Upper lobe of right lung (tissue), 1 donor: ENCODE measurements at places on chromosomes 2 and 18. TPM values are rescaled to one million over a fixed set of nuclear protein-coding genes. Genes with fewer than 3 reads are reported as not detected.

DNA sequence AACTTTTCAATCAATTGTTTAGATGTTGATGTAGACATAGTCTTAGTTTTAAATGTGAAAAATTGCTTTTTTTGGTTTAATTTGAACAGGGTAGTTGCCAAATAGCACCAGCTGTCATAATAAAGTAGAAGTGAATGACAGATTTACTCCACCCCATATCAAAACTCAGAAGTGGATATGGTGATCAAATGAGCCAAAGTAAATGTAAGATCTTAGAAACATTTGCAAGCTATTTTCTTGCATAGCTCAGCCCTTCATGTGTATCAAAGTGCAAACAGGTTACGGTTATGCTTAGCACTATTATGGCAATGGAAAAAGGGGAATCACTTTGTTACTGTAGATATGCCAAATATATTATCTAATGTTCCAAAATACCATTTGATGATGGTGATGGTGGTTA lies 540.9 kb upstream of the NRP2 start:
- no peaks in the 10 kb centered on the region for H3K36me3 ChIP-seq
- no peaks in the 10 kb centered on the region for H3K27me3 ChIP-seq
- no peak overlapping the region for H3K4me3 ChIP-seq
- no peak for DNase-seq
- no peaks in the 10 kb centered on the region for H3K4me1 ChIP-seq
- no peak overlapping the region for H3K27ac ChIP-seq

SERPINB13 gene
- not detected for total RNA-seq

GRCh38 chr18:79754022-79754761 lies 43.5 kb upstream of the KCNG2 start:
- no peak overlapping the region for H3K27ac ChIP-seq
- peaks cover 25% of the 10 kb centered on the region for H3K36me3 ChIP-seq
- H3K27me3 ChIP-seq = no peaks in the 10 kb centered on the region
- H3K4me1 ChIP-seq = no peaks in the 10 kb centered on the region

GALNT3 gene
- total RNA-seq = 25.8 TPM

- no peaks in the 10 kb centered on the region for H3K36me3 ChIP-seq
- H3K4me3 ChIP-seq = no peak overlapping the region
- DNase-seq = no peak
Measured at GRCh38 chr18:3794537-3795348, 344.8 kb downstream of the TGIF1 start.

- H3K36me3 ChIP-seq = peaks cover 42% of the 10 kb centered on the region
- peaks cover 41% of the 10 kb centered on the region for H3K4me1 ChIP-seq
- no peaks in the 10 kb centered on the region for H3K27me3 ChIP-seq
- peak; percentile 74 for DNase-seq
- H3K27ac ChIP-seq = peak overlapping the region; percentile 99
Measured at GRCh38 chr2:98608962-98609604, 694 bp downstream of the UNC50 start.

GRCh38 chr2:59180621-59181020 lies 939.5 kb upstream of the FANCL start:
- H3K4me3 ChIP-seq = no peak overlapping the region
- no peaks in the 10 kb centered on the region for H3K36me3 ChIP-seq

C1QL2 gene
- total RNA-seq = not detected

RTP5 gene
- not detected for total RNA-seq

DNA sequence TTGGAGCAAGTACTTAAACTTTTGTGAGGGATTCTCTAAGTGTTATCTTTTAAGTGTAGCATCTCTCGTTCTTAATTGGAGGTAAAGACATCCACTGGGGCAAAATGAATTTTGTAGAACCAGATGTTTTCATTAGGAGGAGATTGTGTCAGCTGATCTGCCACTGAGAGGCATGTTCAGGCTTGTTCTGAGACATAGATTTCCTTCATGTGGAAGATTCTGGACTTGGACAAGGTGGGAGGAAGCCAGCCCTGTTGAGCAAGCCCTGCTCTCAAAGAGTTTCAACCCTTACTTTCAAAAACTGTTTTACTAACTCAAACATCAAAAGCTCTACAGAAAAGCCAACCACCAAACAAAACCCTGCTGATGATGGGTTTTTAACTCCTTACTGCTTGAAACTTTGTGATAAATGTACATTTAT lies 6.5 kb downstream of the MAP4K4 start:
- H3K27ac ChIP-seq = peak overlapping the region; percentile 20
- H3K4me1 ChIP-seq = peaks cover 54% of the 10 kb centered on the region
- no peak for DNase-seq
- H3K36me3 ChIP-seq = no peaks in the 10 kb centered on the region
- H3K4me3 ChIP-seq = no peak overlapping the region

GRCh38 chr2:20549144-20549543 lies 101.8 kb downstream of the HS1BP3 start:
- no peaks in the 10 kb centered on the region for H3K4me1 ChIP-seq
- no peak overlapping the region for H3K27ac ChIP-seq
- H3K4me3 ChIP-seq = no peak overlapping the region
- peak; percentile 19 for DNase-seq
- no peaks in the 10 kb centered on the region for H3K27me3 ChIP-seq

TMEM163 gene
- total RNA-seq = 34.6 TPM

GPC1 gene
- 24.8 TPM for total RNA-seq
